ENCODE measurements at places on chromosomes 6 and 20. TPM values are rescaled to one million over a fixed set of nuclear protein-coding genes. Genes with fewer than 3 reads are reported as not detected.

Gene ADA
- 103 TPM for total RNA-seq

DNA sequence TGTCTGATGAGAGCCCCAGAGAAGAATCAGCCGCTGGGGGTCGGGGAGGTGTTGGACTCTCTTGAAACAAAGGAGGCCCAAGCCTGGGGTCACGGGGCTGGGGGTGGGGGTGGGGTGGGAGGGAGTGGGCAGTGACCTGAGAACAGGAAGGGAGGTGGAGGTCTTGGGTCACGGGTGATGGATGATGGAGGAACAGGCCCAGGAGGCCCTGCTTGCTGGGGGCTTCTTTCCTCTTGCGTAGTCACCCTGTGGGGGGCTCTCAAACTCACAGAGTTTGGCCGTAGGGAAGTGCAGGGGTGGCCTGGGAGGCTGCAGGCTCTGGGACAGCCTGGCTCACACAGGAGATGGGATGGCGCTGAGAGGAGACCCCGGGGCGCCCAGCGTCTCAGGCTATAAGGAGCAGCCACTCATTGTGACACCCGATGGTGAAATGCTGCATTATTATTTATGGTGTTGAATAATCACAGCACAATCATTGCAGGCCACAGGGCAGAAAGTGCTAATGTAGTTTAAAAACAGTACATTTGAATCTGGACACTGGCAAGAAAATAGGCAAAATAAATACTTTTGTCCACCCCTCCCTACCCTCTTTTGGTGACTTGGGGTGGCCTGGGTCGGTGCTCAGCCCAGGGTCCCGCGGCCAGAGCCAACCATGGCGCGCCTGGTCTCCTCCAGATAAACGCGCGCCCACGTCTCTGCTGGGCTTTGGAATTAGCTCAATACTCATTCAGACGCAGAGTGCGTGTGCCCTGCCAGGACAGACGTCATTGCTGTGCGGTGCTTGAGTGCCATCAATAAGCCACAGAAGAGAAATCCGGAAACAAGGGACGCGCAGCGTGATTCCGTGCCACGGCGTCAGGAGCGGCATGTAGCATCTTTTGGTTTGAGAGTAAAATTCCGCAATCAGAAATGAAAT is 27.3 kb upstream of the BHLHE23 start:
- H3K4me3 ChIP-seq = no peak overlapping the region
- H3K4me1 ChIP-seq = peaks cover 7% of the 10 kb centered on the region
- peaks cover 16% of the 10 kb centered on the region for H3K27me3 ChIP-seq
- no peak for DNase-seq

DNA sequence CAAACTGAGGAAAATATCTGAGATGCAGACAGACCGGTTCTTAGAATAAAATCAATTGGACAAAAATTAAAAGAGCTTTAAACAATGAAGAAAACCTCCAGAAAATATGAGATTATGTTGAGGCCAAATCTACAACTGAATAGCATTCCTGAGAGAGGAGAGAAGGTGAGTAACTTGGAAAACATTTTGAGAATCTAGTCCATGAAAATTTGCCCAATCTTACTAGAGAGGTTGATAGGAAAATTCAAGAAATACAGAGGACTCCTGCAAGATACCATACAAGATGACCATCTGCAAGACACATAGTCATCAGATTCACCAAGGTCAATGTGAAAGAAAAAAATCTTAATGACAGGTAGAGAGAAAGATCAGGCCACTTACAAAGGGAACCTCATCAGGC is 437.7 kb upstream of the ADGRB3 start:
- H3K27me3 ChIP-seq = no peaks in the 10 kb centered on the region
- H3K27ac ChIP-seq = no peak overlapping the region
- H3K4me1 ChIP-seq = no peaks in the 10 kb centered on the region
- no peaks in the 10 kb centered on the region for H3K36me3 ChIP-seq
- no peak for DNase-seq

- peaks cover 21% of the 10 kb centered on the region for H3K27me3 ChIP-seq
- no peak overlapping the region for H3K4me3 ChIP-seq
- H3K36me3 ChIP-seq = no peaks in the 10 kb centered on the region
- DNase-seq = no peak
- peaks cover 6% of the 10 kb centered on the region for H3K4me1 ChIP-seq
- H3K27ac ChIP-seq = no peak overlapping the region
Measured at GRCh38 chr6:133571681-133572080, 317.2 kb upstream of the TCF21 start.

Gene TBPL1
- 34.9 TPM for total RNA-seq

- no peak for DNase-seq
- no peak overlapping the region for H3K27ac ChIP-seq
- H3K27me3 ChIP-seq = peaks cover 30% of the 10 kb centered on the region
Measured at GRCh38 chr6:134690048-134690447, 259.9 kb downstream of the ALDH8A1 start.

GRCh38 chr6:66662196-66662595 is 955.2 kb upstream of the EYS start:
- H3K4me1 ChIP-seq = no peaks in the 10 kb centered on the region
- H3K4me3 ChIP-seq = no peak overlapping the region
- no peaks in the 10 kb centered on the region for H3K27me3 ChIP-seq
- DNase-seq = no peak
- H3K27ac ChIP-seq = no peak overlapping the region
- no peaks in the 10 kb centered on the region for H3K36me3 ChIP-seq

All from activated CD4-positive, alpha-beta T cell treated with anti-CD3 and anti-CD28 coated beads, Interleukin-2, amount 10 ng/mL, durations not matched to agents 7 days and 5 days (primary cell).